ENCODE measurements at places on chromosomes 12 and 14. TPM values are rescaled to one million over a fixed set of nuclear protein-coding genes. Genes with fewer than 3 reads are reported as not detected.

The SMAGP gene
- total RNA-seq: 5.2 TPM

The ADGRD1 gene
- 52.4 TPM for total RNA-seq

- H3K4me3 ChIP-seq: no peak overlapping the region
- H3K27ac ChIP-seq: no peak overlapping the region
- peaks cover 2% of the 10 kb centered on the region for H3K4me1 ChIP-seq
Observed at GRCh38 chr12:95412482-95413311, 61.3 kb upstream of the METAP2 start.

The NYNRIN gene
- total RNA-seq: 21.2 TPM

GRCh38 chr12:71440763-71441748, 1.5 kb downstream of the LGR5 start:
- DNase-seq: no peak
- peaks cover 18% of the 10 kb centered on the region for H3K4me1 ChIP-seq
- no peaks in the 10 kb centered on the region for H3K36me3 ChIP-seq
- peaks cover 4% of the 10 kb centered on the region for H3K27me3 ChIP-seq
- no peak overlapping the region for H3K27ac ChIP-seq

The KRT79 gene
- not detected for total RNA-seq

DNA sequence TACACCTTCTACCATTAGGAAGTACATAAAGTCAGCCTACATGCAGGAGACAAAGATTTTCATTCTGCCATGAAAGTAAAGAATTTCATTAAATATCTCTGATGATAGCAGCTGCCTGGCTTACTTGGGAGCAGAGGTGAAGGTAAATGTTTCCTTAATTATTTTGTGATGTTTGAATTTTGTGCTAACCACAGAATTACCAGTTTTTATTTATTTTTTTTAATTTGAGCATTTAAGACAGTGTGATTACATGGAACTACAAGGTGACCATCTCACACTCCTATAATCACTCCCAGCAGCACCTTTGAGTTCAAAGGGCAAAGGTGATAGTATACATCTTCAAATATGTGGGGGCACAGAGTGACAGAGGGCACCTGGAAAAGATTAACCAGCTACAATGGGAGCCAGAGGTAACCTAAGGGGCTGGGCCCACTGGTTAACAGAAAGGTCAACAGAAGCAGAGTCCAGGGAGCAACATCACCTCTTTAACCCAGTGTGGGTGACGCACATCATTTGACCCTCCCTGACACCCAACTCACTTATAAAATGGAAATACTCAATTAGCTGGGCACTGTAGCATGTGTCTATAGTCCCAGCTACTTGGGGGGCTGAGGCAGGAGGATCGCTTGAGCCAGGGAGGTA, 65.0 kb downstream of the GCH1 start:
- DNase-seq: no peak
- H3K4me1 ChIP-seq: no peaks in the 10 kb centered on the region
- H3K4me3 ChIP-seq: no peak overlapping the region

DNA sequence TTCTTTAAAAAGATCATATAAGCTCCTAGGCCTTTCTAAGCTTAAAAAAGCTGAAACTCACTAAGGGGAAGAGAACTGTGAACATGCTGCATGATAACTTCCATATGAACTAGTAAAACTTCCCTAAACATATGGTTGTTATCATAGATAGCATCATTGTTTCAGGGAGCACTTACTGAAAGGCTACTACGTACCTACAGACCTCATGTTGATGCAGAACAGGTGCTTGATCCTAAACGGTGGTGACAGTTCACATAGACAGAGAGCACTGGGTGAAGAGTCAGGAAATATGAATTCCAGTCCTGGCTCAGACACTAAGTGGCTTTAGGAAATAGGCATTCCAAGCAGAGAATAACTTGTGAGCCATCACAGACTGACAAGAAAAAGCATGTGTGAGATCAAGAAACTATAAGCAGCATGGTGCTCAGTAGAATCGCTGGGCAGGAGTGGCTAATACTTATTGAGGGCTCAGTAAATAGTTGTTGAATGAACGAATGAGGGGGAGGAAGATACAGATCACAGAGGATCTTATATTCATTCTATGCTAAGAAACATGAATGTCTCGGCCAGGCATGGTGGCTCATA, 78.4 kb upstream of the NUDT4 start:
- H3K27me3 ChIP-seq: no peaks in the 10 kb centered on the region
- H3K4me1 ChIP-seq: peaks cover 22% of the 10 kb centered on the region
- no peaks in the 10 kb centered on the region for H3K36me3 ChIP-seq
- no peak for DNase-seq
- no peak overlapping the region for H3K4me3 ChIP-seq

GRCh38 chr12:2319737-2320506, 267.1 kb downstream of the CACNA1C start:
- no peak overlapping the region for H3K4me3 ChIP-seq
- no peaks in the 10 kb centered on the region for H3K27me3 ChIP-seq
- peaks cover 58% of the 10 kb centered on the region for H3K4me1 ChIP-seq
- H3K27ac ChIP-seq: no peak overlapping the region
- no peaks in the 10 kb centered on the region for H3K36me3 ChIP-seq

DNA sequence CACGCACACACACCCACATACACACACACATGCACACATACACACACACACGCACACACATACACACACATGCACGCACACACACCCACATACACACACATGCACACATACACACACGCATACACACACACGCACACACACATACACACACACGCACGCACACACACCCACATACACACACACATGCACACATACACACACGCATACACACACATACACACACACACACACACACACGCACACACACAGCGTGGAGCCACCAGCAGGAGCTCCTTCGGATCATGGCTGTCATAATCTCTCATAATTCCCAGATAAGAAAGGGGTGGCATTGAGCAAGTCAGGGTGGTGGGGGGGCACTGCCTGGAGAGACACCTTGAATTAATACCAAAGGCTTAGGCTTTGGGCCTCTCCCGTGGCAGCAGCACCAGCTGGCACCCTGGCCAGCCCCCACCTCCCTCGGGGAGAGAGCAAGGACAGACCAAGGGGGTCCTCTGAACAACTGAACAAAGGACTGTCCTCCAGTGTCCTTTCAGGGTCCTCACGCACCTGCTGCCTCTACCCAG, 21.9 kb downstream of the ANO2 start:
- no peaks in the 10 kb centered on the region for H3K4me1 ChIP-seq
- peaks cover 26% of the 10 kb centered on the region for H3K27me3 ChIP-seq
- no peak overlapping the region for H3K27ac ChIP-seq
- DNase-seq: no peak
- no peak overlapping the region for H3K4me3 ChIP-seq
- H3K36me3 ChIP-seq: no peaks in the 10 kb centered on the region

Measured in esophagus muscularis mucosa (tissue), 4 donors.